ENCODE measurements at places on chromosomes 11 and 22.

GRCh38 chr11:118663381-118663780, 16.1 kb downstream of the TREH start:
- DNase-seq = no peak

- no peak for DNase-seq
These were observed 217.1 kb upstream of the PLET1 start for GRCh38 chr11:112477581-112478317.

DNA sequence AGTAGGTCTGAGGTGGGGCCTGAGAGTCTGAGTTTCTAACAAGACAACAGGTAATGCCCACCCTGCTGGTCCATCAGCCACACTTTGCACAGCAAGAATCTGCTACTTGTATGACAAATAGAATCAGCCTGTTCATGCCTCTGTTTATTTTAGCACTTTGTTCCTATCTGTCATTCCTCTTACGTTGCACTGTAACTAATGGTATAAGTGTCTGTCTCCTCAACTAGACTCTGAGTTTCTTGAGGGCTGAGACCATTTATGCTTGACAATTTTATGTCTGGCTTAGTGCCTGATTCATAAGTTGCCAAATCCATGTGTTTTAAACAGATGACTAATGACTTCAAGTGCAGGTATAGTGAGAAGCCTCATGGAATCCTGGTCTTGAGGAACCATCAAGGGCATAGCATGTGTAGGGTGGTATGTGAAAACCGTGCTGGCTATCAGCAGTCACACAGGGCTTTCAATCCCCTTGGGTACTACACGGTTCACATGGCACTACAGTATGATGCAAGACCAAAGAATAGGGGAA, 209.7 kb downstream of the C11orf91 start:
- no peak for DNase-seq

DNA sequence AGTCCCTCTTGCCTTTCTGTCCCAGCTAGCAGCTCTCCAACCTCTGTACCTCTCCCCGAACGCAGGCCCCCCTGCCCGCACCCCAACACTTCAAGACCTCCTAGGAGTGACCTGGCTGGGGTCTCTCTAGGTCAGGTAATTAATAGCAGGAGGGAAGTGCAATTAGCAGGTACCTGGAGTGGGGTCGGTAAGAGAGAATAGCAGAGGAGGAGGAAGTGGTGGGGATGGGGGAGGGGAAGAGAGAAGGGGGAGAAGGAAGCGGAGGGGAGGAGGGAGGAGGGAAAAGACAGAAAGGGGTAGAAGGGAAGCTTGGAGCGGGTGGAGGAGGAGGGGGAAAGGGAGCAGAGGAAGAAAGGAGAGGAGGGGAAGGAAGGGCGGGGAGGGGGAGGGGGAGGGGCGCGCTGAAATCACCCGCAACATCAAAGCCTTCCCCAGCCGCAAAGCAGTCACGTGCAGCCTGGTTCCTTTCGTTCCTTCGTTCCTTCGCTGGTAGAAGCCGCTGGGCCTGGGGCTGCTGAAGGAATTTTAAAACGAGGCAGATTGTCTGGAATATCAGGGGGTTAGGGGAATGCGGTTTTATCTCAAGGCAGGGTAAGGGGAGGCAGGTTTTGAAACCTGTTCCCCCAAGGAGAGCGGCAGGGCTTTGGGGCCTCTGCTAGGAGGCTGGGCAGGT, 29.3 kb upstream of the TCF20 start:
- DNase-seq = no peak
